ENCODE measurements at places on chromosomes 11 and 22. TPM values are rescaled to one million over a fixed set of nuclear protein-coding genes. Genes with fewer than 3 reads are reported as not detected.

Gene MOGAT2
- total RNA-seq: not detected

GRCh38 chr11:44083433-44083832 is 12.0 kb upstream of the EXT2 start:
- H3K4me3 ChIP-seq: no peak overlapping the region
- H3K27ac ChIP-seq: no peak overlapping the region
- DNase-seq: no peak
- H3K4me1 ChIP-seq: no peaks in the 10 kb centered on the region

GRCh38 chr11:3003396-3004231 is 11.5 kb upstream of the NAP1L4 start:
- no peak overlapping the region for H3K4me3 ChIP-seq
- H3K4me1 ChIP-seq: no peaks in the 10 kb centered on the region
- H3K27me3 ChIP-seq: no peaks in the 10 kb centered on the region
- H3K27ac ChIP-seq: no peak overlapping the region
- no peak for DNase-seq
- peaks cover 53% of the 10 kb centered on the region for H3K36me3 ChIP-seq

- no peaks in the 10 kb centered on the region for H3K27me3 ChIP-seq
- H3K27ac ChIP-seq: peak overlapping the region; percentile 94
- peak overlapping the region; percentile 84 for H3K4me3 ChIP-seq
- H3K4me1 ChIP-seq: peaks cover 21% of the 10 kb centered on the region
- DNase-seq: no peak
These were observed 586 bp downstream of the TTLL1 start for GRCh38 chr22:43088627-43088983.

GRCh38 chr11:1841511-1842148 is 2.8 kb downstream of the TNNI2 start:
- no peaks in the 10 kb centered on the region for H3K27me3 ChIP-seq
- no peak overlapping the region for H3K27ac ChIP-seq
- H3K4me1 ChIP-seq: peaks cover 32% of the 10 kb centered on the region
- H3K4me3 ChIP-seq: no peak overlapping the region

DNA sequence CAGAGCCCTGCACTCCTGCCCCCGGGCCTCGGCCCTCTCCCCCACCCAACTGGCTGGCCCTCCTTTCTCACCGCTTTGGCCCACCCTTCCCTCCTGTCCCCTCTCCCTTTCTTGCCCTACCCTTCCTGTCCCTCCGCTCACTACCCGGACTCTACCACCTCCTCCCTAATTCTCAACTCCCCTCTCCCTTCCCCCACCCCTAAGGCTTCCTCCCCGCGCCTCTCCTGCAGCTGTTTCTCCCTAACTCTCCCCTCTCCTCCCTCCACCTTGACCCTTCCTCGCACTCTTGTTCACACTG is 421 bp downstream of the SLC15A3 start:
- peaks cover 7% of the 10 kb centered on the region for H3K27me3 ChIP-seq
- no peak for DNase-seq
- H3K4me3 ChIP-seq: peak overlapping the region; percentile 75
- H3K4me1 ChIP-seq: peaks cover 21% of the 10 kb centered on the region
- H3K36me3 ChIP-seq: no peaks in the 10 kb centered on the region
- peak overlapping the region; percentile 85 for H3K27ac ChIP-seq

DNA sequence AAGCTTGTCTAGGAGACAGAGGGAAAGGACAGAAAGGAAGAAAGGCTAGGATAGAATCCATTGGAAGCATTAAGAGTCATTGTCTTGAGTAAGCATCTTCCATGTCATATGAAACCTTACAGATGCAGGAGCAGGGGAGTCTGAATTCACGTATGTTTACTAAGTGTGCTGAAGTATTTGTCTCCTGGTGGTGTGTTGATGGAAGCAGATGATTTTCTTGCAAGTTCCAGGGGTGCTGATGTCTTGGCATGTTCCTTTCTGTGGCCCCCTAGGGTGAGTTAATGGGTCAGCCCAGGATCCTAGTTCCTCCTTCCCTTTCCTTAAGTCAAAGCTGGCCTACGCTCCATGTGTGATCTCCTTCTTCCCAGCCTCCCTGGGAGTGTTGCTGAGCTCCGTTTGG is 110.2 kb downstream of the TEAD1 start:
- no peaks in the 10 kb centered on the region for H3K36me3 ChIP-seq
- H3K27ac ChIP-seq: no peak overlapping the region
- H3K4me1 ChIP-seq: no peaks in the 10 kb centered on the region
- peaks cover 18% of the 10 kb centered on the region for H3K27me3 ChIP-seq
- DNase-seq: no peak

DNA sequence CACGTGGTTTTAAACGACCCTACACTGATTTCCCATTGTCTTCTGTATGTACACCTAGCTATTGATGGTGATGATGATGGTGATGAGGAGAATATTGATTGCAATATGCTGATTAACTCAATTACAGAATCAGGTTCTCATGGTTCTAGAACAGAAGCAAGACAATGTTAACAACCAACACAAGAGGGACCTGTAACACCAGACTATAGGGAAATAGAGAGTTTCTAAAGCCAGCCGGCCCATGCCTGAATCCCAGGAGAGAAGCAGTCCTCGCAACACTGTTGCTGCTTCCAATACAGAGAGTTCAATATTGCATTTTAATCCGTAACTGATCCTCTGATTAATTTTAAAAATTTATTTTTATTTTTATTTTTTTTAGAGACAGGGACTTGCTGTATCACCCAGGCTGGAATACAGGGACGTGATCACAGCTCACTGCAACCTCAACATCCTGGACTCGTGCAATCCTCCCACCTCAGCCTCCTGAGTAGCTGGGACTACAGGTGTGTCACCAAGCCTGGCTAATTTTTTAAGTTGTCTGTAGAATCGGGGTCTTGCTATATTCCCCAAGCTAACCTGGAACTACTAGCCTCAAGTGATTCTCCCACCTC is 22.2 kb upstream of the UBASH3B start:
- peaks cover 8% of the 10 kb centered on the region for H3K4me1 ChIP-seq
- no peak overlapping the region for H3K27ac ChIP-seq
- H3K4me3 ChIP-seq: no peak overlapping the region
- peak; percentile 17 for DNase-seq
- H3K27me3 ChIP-seq: peaks cover 2% of the 10 kb centered on the region
- H3K36me3 ChIP-seq: no peaks in the 10 kb centered on the region

DNA sequence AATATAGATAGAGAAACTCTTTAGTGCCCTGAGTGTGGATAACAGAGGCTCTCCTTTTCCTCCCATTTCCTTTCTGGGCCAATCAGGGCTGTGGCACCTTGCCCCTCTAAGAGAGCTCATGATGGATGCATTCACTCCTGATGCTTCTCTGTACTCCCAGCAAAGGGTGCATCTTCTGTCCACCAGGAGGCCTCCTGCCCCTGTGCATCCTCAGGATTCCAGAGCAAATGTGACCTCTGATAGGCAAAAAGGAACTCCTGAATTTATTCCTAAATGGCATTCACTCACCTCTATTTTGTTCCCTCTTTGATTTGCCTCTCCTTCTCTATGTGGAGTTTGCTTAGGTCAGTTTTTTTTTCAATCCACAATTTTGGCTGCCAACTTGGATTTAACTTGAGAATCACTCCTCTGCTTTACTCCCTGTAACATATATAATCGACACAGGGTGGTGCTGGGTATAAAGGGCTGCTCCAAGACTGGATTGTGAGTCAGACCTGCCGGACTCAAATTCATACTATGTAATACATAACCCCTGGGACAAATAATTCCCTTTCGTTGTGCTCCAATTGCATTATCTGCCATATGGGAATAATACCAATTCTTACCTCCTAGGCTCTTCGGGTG is 1.1 kb upstream of the MRGPRX4 start:
- H3K4me1 ChIP-seq: no peaks in the 10 kb centered on the region
- peak; percentile 21 for DNase-seq
- H3K27ac ChIP-seq: no peak overlapping the region
- H3K4me3 ChIP-seq: no peak overlapping the region
- H3K36me3 ChIP-seq: no peaks in the 10 kb centered on the region

GRCh38 chr11:61727401-61727811 is 25.0 kb upstream of the MYRF start:
- H3K4me1 ChIP-seq: no peaks in the 10 kb centered on the region
- DNase-seq: no peak
- H3K4me3 ChIP-seq: no peak overlapping the region
- no peaks in the 10 kb centered on the region for H3K36me3 ChIP-seq
- H3K27ac ChIP-seq: no peak overlapping the region

GRCh38 chr22:33380789-33381530 is 322.8 kb upstream of the SYN3 start:
- no peak overlapping the region for H3K4me3 ChIP-seq
- DNase-seq: no peak
- peaks cover 2% of the 10 kb centered on the region for H3K27me3 ChIP-seq
- no peaks in the 10 kb centered on the region for H3K36me3 ChIP-seq
- H3K27ac ChIP-seq: no peak overlapping the region

- no peak for DNase-seq
- no peak overlapping the region for H3K27ac ChIP-seq
- no peaks in the 10 kb centered on the region for H3K27me3 ChIP-seq
- H3K4me1 ChIP-seq: no peaks in the 10 kb centered on the region
- H3K36me3 ChIP-seq: no peaks in the 10 kb centered on the region
These were observed 58.9 kb downstream of the GUCY1A2 start for GRCh38 chr11:106959386-106959785.

Gene GRAMD4
- 40.7 TPM for total RNA-seq

GRCh38 chr11:120249279-120250262 is 9.6 kb downstream of the POU2F3 start:
- peaks cover 63% of the 10 kb centered on the region for H3K27me3 ChIP-seq
- no peaks in the 10 kb centered on the region for H3K36me3 ChIP-seq
- no peak overlapping the region for H3K4me3 ChIP-seq
- no peak for DNase-seq
- peaks cover 26% of the 10 kb centered on the region for H3K4me1 ChIP-seq

GRCh38 chr11:11848891-11849746 is 7.3 kb downstream of the USP47 start:
- peaks cover 84% of the 10 kb centered on the region for H3K4me1 ChIP-seq
- H3K36me3 ChIP-seq: peaks cover 12% of the 10 kb centered on the region
- peak overlapping the region; percentile 31 for H3K4me3 ChIP-seq

- no peaks in the 10 kb centered on the region for H3K27me3 ChIP-seq
- H3K4me3 ChIP-seq: peak overlapping the region; percentile 74
- peak overlapping the region; percentile 94 for H3K27ac ChIP-seq
- peaks cover 85% of the 10 kb centered on the region for H3K36me3 ChIP-seq
- peak; percentile 78 for DNase-seq
These were observed 32.7 kb downstream of the CD6 start for GRCh38 chr11:61004180-61004611.

Gene MUC5AC
- total RNA-seq: not detected

DNA sequence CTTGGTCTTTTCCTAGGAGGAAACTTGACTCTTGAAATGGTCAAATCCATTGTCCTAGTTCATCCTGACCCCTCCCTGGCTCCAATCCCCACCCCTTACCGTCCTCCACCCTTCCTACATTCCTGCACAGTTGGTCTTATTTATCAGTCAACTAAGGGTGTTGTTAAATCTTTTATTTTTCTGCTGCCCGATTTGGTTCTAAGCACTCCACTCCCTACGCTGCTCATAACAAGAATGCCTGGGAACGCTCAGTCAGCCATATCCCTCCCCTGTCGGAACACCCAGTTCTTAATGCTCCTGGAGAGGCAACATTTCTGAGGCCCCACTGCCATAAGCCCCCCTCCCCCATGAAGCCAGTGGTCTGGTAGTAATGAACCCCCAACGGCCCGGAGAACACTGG is 9.7 kb downstream of the EHF start:
- DNase-seq: no peak
- peaks cover 13% of the 10 kb centered on the region for H3K4me1 ChIP-seq
- no peaks in the 10 kb centered on the region for H3K36me3 ChIP-seq

- H3K4me3 ChIP-seq: peak overlapping the region; percentile 89
- H3K4me1 ChIP-seq: peaks cover 64% of the 10 kb centered on the region
- H3K27me3 ChIP-seq: no peaks in the 10 kb centered on the region
- peak overlapping the region; percentile 87 for H3K27ac ChIP-seq
- DNase-seq: no peak
These were observed 5.3 kb downstream of the PICALM start for GRCh38 chr11:86063536-86063935.

GRCh38 chr11:12914400-12914912 is 94.7 kb upstream of the RASSF10 start:
- peaks cover 13% of the 10 kb centered on the region for H3K27me3 ChIP-seq
- H3K4me3 ChIP-seq: no peak overlapping the region
- no peaks in the 10 kb centered on the region for H3K4me1 ChIP-seq
- peak; percentile 42 for DNase-seq
- H3K27ac ChIP-seq: no peak overlapping the region
